ENCODE measurements at places on chromosomes 2 and 18. TPM values are rescaled to one million over a fixed set of nuclear protein-coding genes. Genes with fewer than 3 reads are reported as not detected.
A peak's percentile ranks its signal among the peaks of the same experiment; 100 is the strongest.

RUFY4 gene
- total RNA-seq, result not detected

- DNase-seq, result peak; percentile 87
Observed at GRCh38 chr2:102967451-102967850, 205.6 kb downstream of the TMEM182 start.

GRCh38 chr2:15389895-15390294, 171.2 kb downstream of the NBAS start:
- DNase-seq, result no peak

DNA sequence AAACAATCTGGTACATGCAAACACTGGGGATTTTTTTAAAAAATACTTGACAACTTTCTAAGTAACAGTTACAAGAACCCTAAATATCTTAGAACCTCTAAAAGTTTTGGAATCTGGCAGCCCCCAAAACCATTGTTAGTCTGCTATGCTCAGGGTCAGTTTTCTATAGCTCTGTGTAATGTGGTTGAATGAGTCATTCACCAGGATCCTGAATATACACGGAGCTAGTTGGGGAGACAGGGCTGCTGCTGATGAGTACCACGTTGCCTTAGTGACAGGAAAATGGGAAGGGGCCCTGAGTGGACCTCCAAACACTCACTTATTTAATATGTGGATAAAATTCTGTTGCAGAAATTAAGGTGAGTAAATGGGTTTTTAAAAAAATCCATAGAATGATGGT, 36.9 kb upstream of the TANC1 start:
- DNase-seq, result peak; percentile 56

- peak; percentile 49 for DNase-seq
Observed at GRCh38 chr18:48453330-48454066, 44.3 kb upstream of the ZBTB7C start.

FNDC4 gene
- total RNA-seq, result 1.7 TPM

DNA sequence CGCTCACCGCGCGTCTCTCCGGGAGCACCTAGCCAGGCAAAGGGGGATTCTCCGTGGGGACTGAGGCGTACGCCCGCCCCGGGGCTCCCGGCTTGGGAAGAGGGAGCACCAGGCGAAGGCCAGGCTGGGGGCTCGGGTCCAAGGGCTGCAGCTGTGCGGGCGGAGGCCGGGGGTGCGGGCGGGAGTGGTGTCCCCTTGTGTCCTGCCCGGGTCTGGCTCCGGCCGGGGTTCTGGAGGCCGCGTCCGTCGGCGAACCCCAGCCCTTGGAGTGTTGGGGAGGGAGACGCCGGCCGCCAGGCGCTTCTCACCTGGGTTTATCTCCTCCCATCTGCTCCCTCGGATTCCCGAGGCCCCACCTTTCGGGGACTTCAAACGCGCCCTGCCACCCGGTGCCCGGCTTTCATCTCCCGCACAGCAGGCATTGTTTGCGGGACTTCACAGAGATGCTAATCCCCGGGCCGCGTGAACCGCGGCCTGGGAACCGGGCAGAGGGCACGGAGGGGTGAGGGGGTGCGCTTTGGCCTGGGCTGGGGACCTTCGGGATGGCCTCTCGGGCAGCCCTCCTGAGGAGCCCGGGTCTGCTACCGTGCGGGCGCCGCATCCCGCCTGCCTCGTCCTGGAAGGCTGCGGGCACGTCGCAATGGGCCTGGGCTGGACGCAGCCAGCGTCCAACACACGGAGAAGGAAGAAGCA, 5.0 kb upstream of the GBX2 start:
- DNase-seq, result no peak

- no peak for DNase-seq
Observed at GRCh38 chr2:188079196-188079595, 212.5 kb upstream of the GULP1 start.

CNDP1 gene
- not detected for total RNA-seq

Measured in PC-3 (cell line).